ENCODE measurements at places on chromosomes 1 and 21.

GRCh38 chr1:55352811-55353180, 137.6 kb upstream of the USP24 start:
- DNase-seq = no peak

DNA sequence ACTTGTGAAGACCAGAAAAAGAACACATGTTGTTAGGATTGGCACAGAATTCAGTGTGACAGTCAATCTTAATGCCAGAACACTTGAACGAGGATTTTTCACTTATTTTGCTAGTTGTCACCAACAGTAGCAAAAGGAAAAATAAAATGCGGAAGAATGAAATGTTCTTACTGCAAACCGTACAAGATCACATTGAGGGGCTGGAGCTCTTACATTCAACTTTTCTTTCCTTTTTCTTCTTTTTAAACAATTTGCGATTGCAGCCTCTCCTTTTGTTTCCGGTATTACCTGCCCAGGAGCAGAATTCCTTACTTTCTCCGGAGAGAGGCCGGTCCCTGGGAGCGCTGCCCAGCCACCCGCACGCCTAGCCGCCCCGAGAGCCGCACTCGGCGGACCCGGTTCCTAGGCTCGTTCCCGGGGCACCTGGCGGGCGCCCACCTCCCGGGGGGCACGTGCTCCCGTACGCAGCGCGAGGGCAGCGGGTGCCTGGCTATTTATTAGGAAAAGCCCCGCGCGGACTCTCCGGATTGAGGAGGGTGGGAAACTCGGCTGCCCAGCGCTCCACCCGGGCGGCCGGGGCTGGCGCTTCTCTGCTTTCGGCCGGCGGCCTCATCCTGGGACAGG, 1.2 kb upstream of the CAMTA1 start:
- DNase-seq = no peak

GRCh38 chr1:248783367-248783766, 27.8 kb upstream of the LYPD8 start:
- no peak for DNase-seq

DNA sequence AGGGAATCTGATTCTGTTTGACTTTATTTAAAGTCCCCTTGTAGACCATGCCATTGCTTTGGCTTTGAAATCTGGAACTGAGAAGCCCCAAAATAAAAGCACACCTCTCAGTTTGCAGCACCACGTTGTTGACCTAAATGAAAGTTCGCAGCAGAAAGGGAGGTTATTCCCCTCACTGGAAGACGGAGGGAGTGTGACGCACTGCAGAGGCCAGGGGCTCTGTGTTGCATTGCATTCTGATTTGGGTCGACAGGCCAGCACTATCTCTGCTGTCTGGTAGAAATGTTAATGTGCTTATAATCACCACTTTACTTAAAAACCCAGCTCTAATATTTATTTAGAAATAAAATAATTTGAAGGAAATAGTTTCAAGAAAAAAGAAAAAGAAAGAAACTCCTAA, 675.2 kb upstream of the NR5A2 start:
- no peak for DNase-seq

DNA sequence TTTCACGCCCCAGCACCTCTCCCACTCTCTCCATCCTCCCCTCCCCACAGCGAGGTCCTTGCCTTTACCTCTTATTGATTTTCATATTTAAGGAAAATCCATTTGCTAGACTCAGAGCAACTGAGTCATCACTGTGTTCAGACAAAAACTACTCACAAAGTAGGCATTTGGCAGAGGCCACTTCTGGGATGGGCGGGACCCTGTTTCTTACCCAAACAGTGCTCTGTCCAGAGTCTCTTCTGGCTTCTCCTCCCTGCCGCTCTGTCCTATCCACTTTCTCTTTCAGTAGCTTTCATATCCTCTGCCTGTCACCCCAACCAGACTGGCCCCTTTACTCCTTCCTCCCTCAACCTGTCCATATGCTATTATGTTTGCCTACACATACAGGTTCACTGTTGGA, 2.4 kb upstream of the NAV1 start:
- no peak for DNase-seq

Data from activated naive CD4-positive, alpha-beta T cell treated with anti-CD3 and anti-CD28 coated beads for 36 hours (primary cell).